ENCODE measurements at places on chromosomes 1 and 21.

GRCh38 chr1:57845041-57845440, 421.2 kb upstream of the DAB1 start:
- DNase-seq, result no peak

DNA sequence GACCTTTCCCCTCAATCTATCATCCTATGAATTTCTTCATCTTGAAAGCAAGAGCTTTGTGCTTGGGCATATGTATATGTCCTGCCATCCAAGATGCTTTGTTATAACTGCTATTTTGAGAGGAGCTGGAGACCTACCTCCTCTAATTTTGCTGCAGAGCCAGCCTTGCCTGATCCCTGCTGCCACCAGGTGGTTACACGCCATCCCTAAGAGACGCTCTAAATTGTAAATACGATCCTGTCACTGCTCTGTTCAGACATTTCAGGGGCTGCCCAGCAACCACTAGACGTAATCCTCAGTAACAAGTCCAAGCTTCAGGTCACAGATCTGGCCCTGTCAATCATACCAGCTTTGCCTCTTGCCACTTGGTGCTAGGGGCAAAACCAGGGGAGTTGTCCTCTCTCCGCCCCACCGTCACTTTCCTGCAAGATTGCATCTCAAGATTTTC, 32.9 kb downstream of the GPA33 start:
- no peak for DNase-seq

DNA sequence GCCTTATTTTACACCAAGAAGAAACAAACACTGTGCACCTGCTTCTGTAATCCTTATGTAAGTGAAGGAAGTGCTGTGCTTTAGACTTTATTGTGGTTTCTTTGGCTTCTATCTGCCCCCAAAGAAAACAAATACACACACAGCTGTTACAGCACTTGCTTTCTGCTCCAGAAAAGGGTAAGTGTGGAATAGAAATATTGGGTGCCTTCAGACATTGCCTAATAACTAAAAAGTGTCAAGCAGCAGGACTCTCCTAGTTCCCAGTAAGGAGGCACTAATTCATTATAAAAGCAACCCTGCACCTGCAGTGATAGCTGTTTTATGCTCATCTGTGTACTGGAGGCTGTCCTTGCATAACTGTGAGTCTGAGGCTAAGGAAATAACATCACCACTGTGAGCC, 23.4 kb upstream of the PRRX1 start:
- no peak for DNase-seq

DNA sequence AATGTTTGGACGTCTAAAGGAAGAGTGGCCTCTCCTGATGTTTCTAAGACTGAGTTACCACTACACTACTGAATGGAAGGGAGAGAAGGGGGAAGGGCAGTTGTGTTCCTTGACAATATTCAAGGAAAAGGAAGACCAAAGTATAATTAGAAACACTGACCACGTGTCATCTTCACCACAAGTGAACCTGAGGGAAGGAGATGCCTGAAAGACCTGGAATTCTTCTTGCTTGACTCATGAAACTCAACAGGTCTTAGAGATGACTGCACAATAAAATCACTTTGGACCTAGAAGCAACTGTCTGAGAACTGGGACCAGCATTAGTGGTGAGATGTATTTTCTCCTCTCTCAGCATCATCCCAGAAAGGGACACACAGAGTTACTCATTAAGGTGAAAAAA, 56.7 kb downstream of the PTPN14 start:
- DNase-seq, result no peak

GRCh38 chr1:244197851-244198375, 146.8 kb downstream of the ZBTB18 start:
- no peak for DNase-seq

DNA sequence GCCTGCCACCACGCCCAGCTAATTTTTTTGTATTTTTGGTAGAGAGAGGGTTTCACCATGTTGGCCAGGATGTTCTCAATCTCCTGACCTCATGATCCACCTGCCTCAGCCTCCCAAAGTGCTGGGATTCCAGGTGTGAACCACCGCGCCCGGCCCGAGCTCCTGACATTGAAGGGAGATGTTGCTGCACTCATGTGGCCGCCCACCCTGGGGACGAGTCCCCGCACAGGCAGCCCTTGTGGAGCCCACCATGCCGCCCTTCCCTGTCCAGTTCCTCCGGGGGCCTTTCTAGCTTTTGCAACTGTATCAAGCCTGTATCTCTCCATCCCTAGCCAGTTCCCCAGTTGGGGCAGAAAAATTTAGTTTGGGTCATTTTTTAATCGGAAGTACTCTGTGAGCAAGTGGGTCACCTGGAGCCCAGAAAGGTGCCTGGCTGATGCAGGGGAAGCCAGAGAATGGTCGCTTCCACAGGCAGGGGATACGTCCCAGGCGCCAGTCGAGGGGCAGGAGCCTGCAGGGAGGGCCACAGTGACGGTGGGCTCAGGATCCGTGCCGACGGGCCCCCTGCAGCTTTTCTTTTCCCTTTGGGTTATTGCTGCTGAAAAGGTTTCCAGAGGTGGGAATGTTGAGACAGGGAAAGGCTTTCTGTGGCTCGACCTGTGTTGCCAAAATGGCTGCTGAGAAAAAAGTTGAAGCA, 20.4 kb downstream of the PCNT start:
- no peak for DNase-seq
